ENCODE measurements at places on chromosomes 3 and 15. TPM values are rescaled to one million over a fixed set of nuclear protein-coding genes. Genes with fewer than 3 reads are reported as not detected.

Gene SPTSSB
- total RNA-seq = 74.9 TPM

Gene PLA2G4B
- total RNA-seq = 2.7 TPM

Gene NANOGP8
- total RNA-seq = 0.53 TPM

Gene C3orf49
- not detected for total RNA-seq

Gene CCDC39
- not detected for total RNA-seq

Gene PCLAF
- 41.5 TPM for total RNA-seq
